ENCODE measurements at places on chromosomes 5 and 9.

GRCh38 chr5:180169248-180170105, 39.5 kb downstream of the RASGEF1C start:
- no peak for DNase-seq

- DNase-seq = no peak
Observed at GRCh38 chr9:3929345-3930047, 370.4 kb downstream of the GLIS3 start.

- peak; percentile 25 for DNase-seq
Observed at GRCh38 chr5:141651728-141652105, 499 bp upstream of the FCHSD1 start.

- no peak for DNase-seq
Observed at GRCh38 chr9:129242971-129243561, 65.0 kb upstream of the IER5L start.

GRCh38 chr5:61489574-61489973, 157.5 kb downstream of the ZSWIM6 start:
- no peak for DNase-seq

DNA sequence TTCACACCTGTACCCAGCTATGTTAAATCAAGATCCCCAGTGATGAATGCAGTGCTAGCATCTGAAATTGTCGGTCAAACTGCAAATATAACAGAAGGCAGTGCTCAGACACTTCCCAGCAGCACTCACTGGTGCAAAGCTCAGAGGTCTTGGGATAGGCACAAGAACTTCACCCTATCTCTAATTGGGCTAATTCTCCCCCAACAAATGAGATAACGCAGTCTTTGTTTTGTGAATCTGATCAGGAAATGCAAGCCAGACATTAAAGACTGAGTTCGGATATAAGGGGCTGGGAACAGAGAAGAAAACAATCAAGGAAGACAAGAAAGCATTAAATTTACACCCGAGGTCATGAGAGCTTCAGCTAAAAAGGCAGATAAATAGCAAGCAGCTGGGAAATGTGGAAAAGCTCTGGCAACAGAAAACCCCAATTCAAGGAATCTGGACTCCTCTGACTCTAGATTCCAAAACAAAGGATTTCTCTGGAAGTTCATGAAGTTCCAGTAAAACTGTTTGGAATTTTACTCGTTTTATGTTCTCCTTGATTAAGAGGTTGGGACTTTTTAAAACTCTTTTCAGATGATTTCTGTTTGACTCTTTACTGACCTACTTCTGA, 65.1 kb downstream of the GNA14 start:
- DNase-seq = no peak

- DNase-seq = no peak
Observed at GRCh38 chr9:18989097-18989496, 43.9 kb downstream of the SAXO1 start.

GRCh38 chr5:136182618-136183017, 10.3 kb downstream of the SMIM32 start:
- DNase-seq = no peak

- no peak for DNase-seq
Observed at GRCh38 chr5:157997991-157998504, 139.1 kb upstream of the CLINT1 start.

GRCh38 chr5:106127341-106127781, 1543.4 kb downstream of the EFNA5 start:
- no peak for DNase-seq

- DNase-seq = no peak
Observed at GRCh38 chr5:2465383-2465782, 286.1 kb downstream of the IRX2 start.

DNA sequence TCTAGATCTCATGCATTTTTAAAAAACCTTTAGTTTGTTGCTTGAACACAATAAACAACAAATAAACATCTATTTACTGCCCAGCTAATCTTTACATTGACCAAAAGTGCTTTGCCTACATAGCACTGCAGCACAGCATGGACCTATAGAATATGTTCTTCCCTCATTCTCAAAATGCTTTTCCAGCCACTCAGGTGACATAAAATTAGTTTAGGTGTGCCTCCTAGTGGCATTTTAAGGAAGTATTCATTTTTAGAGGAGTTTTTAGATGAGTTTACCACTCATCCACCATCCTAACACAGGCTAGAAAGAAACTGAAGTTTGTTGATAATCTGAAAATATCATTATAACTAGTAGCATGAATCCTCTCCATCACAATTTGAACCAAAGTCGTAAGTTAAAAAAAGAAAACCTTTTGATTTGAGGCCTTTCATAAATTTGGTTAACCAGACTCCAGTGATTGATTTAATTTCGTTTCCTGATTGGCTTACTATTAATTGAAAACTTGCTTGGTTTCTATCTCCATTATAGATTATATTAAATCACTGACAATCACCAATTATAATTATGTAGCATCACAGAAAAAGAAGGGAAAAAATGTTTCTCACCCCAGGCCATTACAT, 12.6 kb downstream of the PLGRKT start:
- DNase-seq = peak; percentile 31

DNA sequence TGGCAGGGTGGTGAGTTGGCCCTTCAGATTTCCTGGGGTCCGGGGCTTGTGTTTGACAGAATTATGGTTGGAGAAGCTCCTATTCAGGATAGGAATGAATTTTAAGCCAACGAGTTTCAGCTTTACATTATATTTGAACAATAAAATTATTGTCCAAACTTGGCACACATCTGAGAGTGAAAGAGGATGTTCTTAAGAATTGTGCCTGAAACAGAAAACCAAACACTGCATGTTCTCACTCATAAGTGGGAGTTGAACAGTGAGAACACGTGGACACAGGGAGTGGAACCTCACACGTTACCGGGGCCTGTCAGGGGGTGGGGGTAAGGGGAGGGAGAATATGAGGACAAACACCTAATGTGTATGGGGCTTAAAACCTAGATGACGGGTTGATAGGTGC, 111.8 kb upstream of the ACTBL2 start:
- DNase-seq = no peak

DNA sequence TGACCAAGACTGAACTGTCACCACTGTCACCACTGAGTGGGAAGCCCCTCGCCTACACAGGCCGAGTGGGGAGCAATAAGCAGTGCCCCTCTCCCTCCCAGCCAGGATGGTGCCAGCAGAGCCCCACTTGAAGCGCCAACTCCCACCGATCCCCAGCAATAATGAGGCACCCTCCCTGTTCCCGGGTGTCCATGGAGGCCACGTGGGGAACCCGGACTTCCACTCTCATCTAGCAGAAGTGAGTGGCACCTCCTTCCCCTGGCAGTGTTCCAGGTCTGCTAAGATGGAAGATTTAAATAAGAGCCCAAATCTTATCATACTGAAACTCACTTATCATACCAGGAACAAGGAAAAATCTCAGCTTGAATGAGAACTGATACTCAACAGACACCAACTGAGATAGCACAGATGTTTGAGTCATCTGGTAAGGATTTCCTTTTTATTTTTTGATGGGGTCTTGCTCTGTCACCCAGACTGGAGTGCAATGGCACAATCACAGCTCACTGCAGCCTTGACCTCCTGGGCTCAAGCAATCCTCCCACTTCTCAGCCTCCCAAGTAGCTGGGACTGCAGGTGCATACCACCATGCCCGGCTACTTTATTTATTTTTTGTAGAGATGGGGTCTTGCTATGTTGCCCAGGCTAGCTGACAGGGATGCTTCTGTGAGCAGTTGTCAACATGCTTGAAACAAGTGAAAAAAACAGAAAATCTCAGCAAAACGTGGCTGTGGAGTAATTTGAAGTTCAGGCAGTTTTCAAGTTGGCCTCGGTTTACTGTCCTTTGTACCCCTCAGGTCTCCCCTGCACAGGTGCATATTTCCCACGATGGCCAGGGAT, 29.6 kb upstream of the ASS1 start:
- DNase-seq = no peak

DNA sequence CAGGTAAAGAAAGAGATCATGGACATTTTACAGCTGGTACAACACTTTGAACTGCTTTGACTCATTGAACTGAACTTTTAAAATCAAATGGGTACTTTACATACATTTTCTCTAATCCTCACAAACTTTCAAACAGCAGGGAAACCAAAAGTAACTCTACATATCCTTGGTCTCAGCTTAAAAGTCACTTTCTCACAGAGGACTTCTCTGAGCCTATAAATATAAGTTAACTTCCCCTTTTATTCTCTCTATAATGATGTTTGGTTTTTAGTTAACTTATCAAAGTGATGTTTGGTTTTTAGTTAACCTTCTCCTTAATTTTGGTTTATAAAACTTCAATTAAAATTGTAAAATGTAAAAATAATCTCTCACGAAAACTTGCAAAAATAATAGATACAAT, 209.8 kb downstream of the MCTP1 start:
- no peak for DNase-seq

Data from HuH-7 (cell line).